ENCODE measurements at places on chromosomes 2 and 18. TPM values are rescaled to one million over a fixed set of nuclear protein-coding genes. Genes with fewer than 3 reads are reported as not detected.

DNA sequence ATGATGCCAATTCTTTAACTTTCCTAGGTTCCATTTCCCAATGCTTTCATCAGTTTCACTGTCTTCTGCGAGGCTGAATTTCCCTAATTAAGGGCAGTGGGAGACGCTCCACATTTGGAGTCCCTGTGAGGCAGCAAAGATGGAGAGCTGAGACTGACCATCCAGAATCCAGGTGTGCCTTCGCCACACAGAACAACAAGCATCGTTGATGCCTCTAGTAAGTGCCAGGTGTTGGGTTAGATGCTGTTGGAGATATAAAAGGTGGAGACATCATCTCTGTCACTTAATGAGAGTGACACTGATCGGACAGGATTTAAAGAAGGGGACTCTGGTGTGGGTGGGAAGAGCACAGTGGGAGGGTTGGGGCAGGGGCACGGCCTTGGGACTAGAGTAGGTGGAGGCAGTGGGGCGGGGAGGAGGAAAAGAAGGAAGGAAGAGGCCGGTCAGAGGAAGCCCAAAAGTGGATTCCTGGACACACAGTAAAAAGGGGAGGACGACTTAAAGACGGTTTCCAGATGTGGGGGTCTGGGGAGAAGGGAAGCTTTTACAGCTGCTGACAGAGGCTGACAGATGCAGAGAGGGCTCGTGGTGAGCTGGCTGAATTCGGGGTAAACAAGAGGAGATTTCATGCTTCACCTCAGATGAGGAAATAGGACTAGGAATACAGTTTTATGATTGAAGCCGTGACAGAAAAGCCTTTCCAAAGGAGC lies 113.0 kb downstream of the BCL2 start:
- no peak for DNase-seq

GRCh38 chr2:225501022-225501421 lies 101.5 kb downstream of the NYAP2 start:
- no peak for DNase-seq

The RPE gene
- 87.2 TPM for total RNA-seq

The SLC4A3 gene
- 2.9 TPM for total RNA-seq

The ORC4 gene
- total RNA-seq, result 54.8 TPM

DNA sequence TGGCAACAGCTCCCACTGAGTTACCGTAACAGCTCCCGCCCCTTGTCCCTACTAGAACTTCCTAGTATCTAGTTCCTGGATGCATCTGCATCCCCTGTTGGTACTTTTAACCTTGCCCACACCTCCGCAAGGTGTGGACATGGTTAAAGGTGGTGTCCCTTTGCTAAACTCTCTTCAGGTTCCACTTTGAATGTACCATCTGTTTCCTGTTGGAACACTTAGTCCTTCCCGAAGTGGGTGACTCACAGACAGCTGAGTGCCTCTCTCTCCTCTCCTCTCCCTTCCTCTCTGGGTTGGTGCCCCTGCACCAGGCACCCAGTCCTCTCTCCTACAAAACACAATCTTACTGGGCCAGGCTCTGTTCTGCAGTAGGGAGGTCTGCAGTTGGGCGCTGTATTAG lies 19.6 kb upstream of the REL start:
- no peak for DNase-seq
